NCI-H1930 (cell line): ENCODE measurements at places on chromosomes 2 and 18.

DNA sequence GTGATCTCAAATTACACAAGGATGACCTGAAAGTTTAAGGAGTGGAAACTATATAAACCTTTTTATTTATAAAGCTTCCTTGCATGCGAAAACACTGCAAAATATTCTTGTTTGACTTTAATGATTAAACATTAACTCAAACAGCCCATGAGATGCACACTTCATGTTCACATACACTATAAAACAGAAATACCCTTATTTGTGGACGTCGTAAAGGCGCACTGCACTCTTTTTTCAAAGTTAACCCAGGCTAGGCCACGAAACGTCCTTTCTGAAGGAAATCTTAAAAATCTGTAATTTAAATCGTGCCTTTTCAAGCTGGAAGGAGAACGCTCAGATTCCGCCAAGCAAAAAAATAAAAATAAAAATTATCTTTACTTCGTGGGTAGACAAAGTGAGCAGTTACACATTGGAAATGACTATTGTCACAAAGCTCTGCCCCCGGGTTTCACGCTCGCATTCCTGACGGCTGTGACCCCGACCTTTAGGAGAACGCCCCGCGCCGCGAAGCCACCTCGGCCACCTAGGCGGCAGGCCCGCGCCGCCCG lies 728 bp downstream of the FAM168B start:
- no peak for DNase-seq

- DNase-seq, result no peak
These were observed 324.5 kb upstream of the MYT1L start for GRCh38 chr2:2655453-2656114.

GRCh38 chr2:110755491-110756078 lies 23.2 kb downstream of the ACOXL start:
- no peak for DNase-seq

GRCh38 chr2:8120506-8120860 lies 561.4 kb upstream of the ID2 start:
- no peak for DNase-seq

DNA sequence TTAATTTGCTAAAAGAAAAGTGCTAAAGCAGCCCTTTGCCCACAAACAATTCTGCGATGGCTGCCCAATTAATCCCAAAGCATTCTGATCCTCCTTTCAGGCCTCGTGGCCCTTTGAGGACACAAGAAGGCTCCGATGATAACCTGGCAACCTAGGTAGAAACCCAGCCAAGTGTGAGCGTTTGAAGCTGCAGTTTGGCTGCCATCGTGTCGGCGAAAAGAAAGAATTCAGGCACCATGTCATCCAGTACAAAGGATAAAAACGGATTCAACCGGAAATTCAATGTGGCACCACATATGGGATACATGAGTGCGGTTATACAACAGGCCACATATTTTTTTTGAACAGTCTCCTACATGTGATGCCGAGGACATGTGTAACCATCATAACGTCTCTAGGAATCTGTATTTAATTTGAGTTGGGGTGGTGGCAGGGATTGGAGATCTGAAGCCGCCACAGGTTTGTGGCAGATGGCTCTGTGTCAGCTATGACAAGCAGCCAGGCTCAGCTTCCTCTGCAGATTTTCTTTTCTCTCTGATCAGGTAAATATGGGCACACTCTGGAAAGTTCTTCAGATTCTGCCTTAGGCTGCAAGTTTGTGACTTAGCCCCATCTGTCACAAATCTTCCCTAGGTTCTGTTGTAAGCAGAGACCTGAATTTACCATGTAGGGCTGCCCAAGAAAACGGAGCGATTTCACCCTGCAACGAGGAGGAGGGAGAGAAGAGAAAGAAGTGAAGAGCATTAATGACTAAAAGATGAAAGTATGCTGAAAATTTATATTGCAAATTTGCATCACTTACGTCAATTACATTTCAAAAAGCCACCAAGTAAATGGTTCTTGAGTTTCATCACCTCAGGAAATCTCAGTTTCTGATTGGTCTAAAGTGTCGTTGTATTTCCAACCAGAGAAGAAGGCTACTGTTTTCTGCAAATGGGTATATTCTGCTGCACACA lies 573.2 kb downstream of the ZEB2 start:
- DNase-seq, result no peak
